Activated naive CD4-positive, alpha-beta T cell treated with anti-CD3 and anti-CD28 coated beads, Interleukin-2, amount 50 U/mL, for 16 hours (primary cell): ENCODE measurements at places on chromosomes 5 and 9.

- DNase-seq: no peak
These were observed 54.3 kb downstream of the MTMR12 start for GRCh38 chr5:32258424-32258823.

DNA sequence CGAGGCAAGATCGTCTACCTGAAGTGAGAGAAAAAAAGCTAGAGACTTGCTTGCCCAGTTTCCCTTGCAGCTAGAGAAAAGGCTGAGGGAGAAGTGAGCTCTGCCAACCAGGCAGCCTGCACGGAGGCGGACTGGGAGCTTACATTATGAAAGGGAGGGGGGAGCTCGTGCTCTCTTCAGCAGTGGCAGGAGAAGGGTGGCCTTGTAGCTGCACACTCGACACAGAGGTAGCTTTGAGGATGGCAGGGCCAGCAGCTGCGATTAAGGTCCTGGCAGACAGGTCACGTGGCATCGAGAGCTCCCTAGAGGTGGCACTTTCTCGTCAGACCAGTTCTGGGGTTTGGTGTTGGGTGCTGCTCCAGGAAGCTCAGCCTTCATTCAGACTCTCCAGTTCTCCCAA, 26.7 kb downstream of the APBA1 start:
- DNase-seq: no peak

- no peak for DNase-seq
These were observed 116.2 kb downstream of the PRELID2 start for GRCh38 chr5:145718956-145719355.

DNA sequence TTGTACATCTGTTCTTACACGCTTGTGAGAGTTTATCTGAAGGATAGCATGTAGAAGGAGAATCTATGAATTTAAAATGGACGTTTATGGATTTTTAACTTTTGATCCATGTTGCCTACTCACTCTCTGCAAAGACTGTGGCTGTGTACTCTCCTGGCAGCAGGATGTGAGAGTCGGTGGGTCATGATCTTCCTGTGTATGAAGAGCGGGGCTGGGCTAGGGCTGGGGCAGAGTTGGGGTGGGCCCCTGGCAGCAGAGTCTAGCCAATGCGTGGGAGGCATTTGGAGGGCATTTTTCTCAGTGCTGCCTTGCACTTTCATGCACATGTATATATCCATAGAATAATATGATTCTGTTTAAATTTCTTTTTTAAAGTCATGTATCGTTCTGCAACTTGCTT, 24.0 kb upstream of the DAB2IP start:
- DNase-seq: no peak

DNA sequence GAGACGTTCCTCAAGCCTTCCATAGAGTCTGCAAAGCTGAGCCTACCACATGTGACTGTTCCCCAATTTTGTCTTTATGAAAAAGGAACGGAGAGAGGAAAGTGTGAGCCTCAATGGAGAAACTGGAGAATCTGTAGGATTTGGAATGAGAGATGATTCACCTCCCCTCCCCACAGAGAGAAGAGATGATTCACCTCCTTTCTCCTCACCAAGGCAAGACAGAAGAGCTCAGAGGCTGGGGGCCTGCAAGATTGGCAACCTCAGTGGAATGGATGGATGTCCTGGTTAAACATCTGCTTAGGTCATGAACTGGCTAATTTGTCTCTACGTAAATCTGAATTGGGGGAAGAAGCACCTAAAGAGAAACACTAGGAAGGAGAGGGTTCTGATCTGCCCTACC, 17.0 kb upstream of the MOCS2 start:
- no peak for DNase-seq

GRCh38 chr5:133890314-133890713, 78.1 kb downstream of the C5orf15 start:
- no peak for DNase-seq

- DNase-seq: no peak
These were observed 207.5 kb downstream of the TENT4A start for GRCh38 chr5:6920628-6921256.

GRCh38 chr5:82863266-82863665, 213.9 kb downstream of the TMEM167A start:
- no peak for DNase-seq

DNA sequence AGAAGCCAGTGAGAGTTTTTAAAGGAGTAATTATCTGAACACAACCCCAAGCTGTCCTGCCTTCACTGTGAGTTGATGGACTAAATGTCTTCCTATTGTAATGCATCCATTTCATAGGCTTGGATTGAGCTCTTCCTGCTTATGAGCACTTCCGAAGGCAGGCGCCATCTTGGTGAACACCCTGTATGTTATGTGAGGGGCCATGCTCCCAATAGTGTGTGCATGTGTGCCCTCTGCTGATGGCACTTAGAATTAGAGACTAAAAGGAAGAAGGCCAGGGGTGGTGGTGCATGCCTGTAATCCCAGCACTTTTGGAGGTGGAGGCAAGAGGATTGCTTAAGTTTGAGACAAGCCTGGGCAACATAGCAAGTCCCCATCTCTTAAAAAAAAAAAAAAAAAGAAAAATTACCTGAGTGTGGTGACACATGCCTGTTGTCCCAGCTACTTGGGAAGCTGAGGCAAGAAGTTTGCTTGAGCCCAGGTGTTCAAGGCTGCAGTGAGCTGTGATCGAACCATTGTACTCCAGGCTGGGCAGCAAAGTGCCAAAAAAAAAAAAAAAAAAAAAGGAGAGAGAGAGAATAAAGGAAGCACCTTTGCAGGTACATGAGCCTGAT, 65.0 kb downstream of the C9orf152 start:
- no peak for DNase-seq

- no peak for DNase-seq
These were observed 671.3 kb downstream of the LRRC70 start for GRCh38 chr5:63249960-63250359.

- DNase-seq: no peak
These were observed 174.6 kb downstream of the FAM174A start for GRCh38 chr5:100709771-100710170.

- DNase-seq: no peak
These were observed 79.0 kb downstream of the MACROH2A1 start for GRCh38 chr5:135319928-135320606.

- no peak for DNase-seq
These were observed 41.5 kb downstream of the PCDHAC2 start for GRCh38 chr5:141007791-141008190.

GRCh38 chr5:138466125-138466899, 1.0 kb downstream of the EGR1 start:
- peak; percentile 31 for DNase-seq

- DNase-seq: no peak
These were observed 59.1 kb downstream of the CHSY3 start for GRCh38 chr5:129963359-129963758.

DNA sequence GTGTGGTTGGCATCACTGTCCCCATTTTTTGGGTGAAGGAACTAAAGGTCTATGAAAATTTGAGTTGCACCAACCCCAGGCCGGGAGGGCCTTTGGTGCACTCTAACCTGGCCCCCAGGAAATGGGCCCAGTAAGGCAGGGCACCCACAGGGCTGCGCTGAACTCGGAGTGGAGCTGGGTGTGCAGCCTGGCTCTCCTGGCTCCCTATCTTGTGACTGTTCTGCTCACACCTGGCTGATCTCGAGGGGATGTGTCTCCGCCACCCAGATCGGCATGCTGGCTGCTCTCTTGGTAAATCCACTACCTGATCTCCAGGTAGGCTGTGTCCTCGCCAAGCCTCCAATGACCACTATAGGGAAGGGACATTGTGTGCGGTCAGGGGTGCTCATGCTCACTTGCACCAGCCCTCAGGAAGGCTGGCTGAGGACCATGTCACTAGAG, 259.8 kb downstream of the NSG2 start:
- DNase-seq: no peak

GRCh38 chr5:78638423-78638822, 10.1 kb downstream of the LHFPL2 start:
- DNase-seq: no peak

DNA sequence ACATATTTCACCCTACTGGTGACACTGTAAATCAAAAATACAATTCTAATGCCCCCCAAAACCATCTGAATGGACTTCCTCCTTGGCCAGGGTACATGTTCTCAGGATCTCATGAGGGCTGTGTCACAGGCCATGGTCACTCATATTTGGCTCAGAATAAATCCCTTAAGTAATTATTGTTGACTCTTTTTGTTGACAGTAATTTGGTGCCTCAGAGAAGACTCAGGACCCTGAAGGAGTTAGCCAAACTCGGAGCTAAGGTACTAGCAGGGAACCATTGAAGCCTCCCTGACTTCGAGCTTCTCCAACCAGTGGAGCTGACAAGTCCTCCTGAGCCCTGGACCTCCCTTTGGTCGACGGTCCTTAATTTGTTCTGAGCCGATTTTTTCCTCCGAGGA, 51.2 kb upstream of the SNAPC3 start:
- DNase-seq: no peak

DNA sequence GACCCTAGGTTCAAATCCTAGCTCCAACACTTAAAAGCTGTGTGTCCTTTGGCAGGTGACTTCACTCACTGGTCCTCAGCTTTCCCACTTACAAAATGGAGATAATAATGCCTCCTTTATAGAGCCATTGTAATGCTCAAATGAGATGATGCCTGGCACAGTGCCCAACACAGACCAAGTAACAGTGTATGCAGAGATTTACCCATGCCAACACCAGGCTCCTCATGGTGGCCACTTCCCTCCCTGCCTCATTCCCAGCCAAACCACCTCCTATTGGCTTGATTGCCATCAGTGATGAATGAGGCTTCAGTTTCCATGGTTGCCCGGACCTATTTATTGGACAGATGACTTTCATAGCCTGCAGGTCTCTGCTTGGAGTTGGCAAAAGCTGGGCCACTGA, 469.4 kb downstream of the CDK5RAP2 start:
- DNase-seq: no peak

DNA sequence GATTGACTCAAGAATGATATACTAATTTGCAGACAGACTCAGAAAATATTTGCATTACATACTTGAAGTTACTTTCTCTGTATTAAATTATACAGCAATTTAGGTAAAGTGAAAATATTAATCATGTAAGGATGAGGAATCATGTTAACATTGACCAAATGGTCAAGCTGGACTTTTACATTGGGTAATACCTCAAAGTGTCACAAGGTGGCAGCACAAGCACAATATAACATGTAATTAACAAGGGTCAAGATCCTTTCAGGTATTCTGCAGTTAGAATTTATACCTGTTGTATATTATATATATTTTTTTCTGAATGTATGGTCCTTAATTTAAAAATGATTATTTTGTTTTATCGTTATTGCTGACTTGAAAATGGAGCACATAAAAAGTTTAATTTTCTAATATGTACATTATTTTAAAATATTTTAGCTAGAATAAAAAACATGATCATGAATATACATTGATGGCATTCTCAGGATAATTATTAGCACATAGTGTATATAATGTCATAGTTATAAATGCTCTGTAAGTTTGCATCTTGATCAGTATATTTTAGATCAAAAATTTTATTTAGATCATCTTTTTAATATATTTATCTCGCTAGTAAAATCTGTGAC, 8.6 kb downstream of the HAPLN1 start:
- DNase-seq: no peak

GRCh38 chr5:131974016-131974415, 28.6 kb upstream of the MEIKIN start:
- DNase-seq: no peak

DNA sequence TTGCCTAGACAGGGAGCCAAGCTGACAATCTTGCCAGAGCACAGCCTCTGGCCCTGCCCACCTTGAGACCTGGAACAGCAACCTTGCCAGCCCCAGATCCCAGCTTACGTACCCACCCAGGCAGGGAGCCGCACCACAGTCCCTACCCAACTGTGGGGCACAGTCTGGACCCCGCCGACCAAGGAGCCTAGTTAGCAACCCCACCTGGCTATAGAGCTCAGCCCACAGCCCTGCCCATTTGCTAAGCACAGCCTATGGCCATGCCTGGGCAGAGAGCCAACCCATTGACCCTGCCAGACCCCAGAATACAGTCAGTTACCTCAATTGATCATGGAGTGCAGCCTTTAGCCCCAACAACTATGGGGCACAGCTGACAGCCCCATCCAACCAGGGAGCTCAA, 97.9 kb upstream of the SH3GL2 start:
- DNase-seq: no peak

- DNase-seq: no peak
These were observed 6.4 kb upstream of the MEF2C start for GRCh38 chr5:88889189-88890069.

DNA sequence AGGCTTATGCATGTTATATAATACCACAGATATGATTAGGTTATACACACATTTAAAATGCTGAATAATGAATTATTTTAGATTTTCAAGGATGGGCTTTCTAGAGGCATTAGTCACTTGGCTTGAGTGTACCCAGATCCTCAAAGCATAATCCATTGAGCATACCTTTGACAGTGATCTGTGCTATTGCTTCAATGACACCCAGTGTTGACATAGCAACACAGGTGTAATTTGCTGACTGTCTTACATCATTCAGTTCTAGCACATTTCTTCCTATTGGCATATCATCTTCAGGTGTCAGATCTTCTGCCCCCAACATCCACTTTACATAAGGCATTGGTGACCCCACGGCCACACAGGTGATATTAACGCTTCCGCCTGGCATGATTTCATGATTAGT, 721.5 kb upstream of the DMAC1 start:
- no peak for DNase-seq

- no peak for DNase-seq
These were observed 17.8 kb downstream of the CTNNA1 start for GRCh38 chr5:138770977-138771376.

DNA sequence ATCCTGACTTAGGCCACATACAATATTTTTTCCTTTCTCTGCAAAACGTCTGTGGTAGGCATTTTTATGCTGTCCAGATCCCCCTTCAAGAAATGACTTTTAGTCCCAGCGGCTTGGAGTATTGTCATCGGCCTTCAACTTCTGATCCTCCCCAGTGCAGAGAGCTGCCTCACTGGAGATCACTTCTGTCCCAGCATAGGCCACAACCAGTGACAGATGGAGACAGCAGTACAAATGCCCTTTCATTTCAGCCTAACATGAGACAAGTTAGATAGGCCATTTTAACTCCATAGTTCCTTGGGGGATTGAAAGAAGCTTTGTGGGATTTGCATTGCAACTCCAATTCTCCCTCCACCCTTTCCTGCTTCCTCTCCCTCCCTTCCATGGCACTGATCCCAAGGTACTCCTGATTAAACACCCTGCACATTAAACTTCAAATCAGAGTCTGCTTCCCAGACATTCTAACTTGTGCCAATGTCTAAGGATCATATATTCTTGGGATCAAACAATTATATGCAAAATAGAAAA, 3.2 kb upstream of the MAMDC2 start:
- no peak for DNase-seq

DNA sequence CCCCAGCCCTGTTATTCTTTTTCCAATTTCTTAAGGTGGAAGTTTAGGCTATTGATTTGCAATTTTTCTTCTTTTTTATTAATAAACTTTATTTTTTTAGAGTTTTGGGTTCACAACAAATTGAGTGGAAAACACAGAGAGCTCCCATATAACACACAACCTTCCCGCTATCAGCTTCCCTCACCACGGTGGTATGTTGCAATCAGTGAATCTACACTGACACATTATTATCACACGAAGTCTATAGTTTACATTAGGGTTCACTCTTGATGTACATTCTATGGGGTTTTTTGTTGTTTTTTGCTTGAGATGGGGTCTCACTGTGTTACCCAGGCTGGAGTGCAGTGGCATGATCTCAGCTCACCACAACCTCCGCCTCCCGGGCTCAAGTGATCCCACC, 4.8 kb upstream of the NFX1 start:
- DNase-seq: no peak
